Activated naive CD4-positive, alpha-beta T cell treated with anti-CD3 and anti-CD28 coated beads, Interleukin-2, amount 50 U/mL, for 72 hours (primary cell): ENCODE measurements at places on chromosomes 7 and 10.
A peak's percentile ranks its signal among the peaks of the same experiment; 100 is the strongest.

- DNase-seq, result no peak
These were observed 1.0 kb upstream of the HIF1AN start for GRCh38 chr10:100534726-100535125.

- peak; percentile 50 for DNase-seq
These were observed 219.0 kb downstream of the CCDC3 start for GRCh38 chr10:12782537-12782936.

DNA sequence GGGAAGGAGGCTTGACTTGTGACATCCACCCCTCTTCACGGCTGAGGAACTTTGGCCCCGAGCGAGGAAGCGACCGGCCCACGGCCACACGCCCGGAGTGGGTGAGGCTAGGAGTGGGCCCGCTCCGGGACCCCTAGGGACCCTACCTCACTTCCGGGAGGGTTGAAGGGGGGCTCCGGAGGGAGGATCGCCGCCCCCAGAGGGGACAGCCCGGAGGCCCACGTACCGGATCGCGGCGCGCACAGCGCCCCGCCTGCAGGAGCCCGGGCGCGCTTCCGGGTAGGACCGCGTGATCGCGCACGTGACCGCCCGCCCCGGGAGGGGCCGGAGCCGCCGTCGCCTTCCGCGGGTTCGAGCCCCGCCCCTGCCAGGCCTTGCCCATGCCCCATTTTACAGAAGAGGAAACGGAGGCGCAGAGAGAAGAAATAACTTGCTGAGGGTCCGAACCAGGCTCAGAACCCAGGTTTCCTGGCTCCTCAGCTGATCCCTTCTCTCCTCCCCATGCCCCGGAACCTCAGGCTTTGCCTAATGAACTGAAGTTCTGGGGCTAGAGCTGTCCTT lies at the start of gene HPS1:
Gene HPS1, minus strand, starts transcription at position 275 of the 561 bp plus-strand sequence. CDS start 3,695 bp downstream, outside the sequence.
- peak; percentile 87 for DNase-seq

- no peak for DNase-seq
These were observed 13.9 kb downstream of the ADK start for GRCh38 chr10:74164716-74165529.

- DNase-seq, result no peak
These were observed 117.3 kb upstream of the CDK6 start for GRCh38 chr7:92953657-92954056.

DNA sequence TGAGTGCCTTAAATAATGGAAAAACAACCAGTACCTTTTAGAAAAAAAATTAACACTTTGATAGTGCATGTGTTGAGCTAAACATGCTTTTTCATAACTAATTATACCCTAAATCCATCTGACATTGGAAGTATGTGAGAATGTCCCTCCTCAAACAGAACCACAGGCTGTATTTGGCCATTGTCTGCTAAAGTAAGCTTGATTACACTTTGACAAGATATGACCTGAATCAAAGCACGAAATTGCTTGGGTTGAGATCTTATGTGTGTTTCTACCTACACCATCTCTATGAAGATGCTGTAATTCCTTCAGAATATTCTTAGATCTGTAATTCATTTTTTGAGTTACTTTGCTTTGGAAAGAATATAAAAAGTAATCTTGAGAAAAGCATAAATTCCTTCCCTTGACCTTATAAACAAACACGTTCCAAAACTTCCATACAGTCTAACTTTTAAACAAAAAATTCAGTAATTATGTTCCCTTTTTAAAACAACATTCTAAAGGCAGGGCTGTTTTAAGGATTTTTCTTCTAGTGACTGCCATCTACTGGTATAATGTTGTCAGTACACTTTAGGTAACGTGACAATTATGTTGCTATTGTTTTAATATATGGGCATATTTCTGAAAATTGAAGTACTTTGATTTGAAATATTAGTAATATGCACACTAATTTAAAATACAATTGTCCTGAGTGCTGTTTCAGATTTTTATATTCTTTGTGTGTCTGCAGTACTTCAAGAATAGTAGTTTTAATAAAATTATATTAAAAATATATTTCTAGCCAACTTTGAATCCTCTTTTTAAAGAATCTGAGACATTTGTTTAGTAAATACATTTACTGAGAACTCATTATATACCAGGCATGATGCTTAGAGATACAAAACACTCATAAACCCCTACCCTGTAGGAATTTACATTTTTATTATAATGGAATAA lies 20.9 kb downstream of the CD36 start:
- DNase-seq, result no peak

DNA sequence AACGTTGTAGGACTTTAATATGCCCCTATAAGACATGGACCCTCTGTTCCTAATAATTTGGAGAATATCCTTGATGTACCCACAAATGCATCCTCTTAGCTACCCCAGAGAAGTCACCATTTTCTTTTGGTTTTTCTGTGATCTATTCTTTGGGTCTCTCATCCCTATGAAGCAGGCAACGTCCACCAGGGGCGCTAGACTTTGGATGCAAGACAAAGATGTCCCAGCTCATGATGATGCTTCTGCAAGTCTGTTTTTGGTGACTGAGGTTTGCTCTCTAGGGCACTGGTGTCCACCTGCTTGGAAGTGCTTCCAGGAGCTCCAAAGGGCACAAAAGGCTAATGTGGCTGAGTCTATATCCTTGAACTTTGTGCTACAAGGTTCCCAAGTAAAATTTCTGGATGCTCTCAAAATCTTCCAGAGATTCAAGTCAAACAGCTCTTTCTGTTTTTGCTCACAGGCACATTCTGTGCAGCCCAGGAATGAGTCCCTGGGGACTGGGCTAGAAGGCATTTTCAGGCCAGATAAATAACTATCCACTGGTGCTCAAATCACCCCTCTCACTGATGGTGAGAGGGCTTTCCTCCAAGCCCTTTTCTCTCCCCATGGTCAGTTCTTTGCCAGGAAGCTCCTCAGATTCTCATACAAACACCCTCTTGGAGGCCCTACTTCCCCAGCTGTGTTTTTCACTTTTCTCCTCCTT lies 166.4 kb downstream of the C7orf25 start:
- DNase-seq, result no peak

- DNase-seq, result no peak
These were observed 4.9 kb upstream of the TCAF1 start for GRCh38 chr7:143906895-143907294.

DNA sequence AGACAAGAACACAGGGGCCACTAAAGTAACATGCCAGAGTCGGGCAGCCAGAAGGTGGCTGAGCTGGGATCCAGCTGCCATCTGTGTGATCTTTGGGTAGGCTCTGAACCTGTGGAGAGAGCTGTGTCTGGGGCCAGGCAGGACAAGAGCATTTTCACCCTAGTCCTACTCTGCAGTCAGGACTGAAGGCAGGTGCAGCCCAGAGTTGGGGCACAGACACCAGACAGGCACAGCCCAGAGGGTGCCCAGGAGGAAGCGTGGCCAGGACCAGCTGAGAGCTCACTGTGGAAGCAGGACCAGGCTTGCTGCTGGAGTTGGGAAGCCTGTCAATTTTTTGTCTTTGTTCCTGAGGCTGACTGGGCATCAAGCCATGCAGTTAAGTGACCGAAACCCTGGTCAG lies 113.6 kb downstream of the ADCY1 start:
- DNase-seq, result no peak

DNA sequence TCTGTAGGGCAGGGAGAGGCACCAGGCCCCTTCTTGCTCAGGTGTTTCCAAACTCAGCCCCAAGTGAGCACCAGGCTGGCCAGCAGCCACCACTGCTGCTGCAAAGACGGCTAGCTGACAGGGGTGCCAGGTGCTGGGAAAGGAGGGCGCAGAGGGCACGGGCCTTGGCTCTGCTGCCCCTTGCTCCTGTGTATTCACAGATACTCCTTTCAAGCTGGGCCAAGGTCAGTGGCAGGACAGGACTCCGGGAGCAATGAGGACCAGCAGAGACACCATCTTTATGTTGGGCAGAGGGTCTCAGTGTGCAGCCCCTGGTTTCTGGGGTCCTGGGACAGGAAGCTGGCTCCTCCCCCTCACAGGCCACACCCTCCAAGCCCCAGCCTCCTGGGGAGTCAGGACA lies 110.1 kb downstream of the SMURF1 start:
- no peak for DNase-seq

- DNase-seq, result no peak
These were observed 11.2 kb upstream of the PRDX3 start for GRCh38 chr10:119189811-119190282.

DNA sequence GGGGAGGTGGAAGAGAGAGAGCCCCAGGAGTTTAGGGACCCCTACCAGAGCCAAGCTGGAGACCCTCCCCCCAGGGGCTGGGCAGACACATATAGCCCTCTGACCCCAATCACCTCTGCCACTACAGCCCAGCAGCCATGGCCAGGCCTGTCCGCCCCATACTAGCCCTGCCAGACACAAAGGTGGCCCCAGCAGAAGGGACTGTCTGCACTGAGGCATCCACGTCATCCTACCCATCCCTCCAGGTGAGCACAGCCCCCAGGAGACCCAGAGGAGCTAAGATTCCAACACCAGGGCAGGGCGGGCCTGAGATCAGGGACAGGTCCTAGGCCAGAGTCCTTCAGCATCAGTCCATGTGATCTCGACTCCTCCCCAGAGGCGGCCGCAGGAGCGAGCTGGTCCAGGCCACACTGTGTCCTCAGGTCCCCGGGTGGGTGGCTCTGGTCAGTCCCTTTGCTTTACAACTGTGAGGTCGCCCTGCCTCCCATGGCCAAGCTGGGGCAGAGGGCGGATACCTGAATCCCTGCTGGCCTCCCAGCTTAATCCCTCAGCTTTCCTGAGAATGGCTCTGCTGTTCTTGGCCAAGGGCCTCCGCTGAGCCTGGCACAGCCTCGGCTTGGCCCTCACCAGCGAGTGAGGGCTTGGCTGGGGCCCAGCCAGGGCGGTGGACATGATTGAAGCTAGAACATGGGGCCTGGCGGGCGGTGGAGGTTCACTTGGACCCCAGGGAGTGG lies 14.3 kb upstream of the ELN start:
- no peak for DNase-seq
